Liver (tissue), 10 donors: ENCODE measurements at places on chromosomes 5 and 9. TPM values are rescaled to one million over a fixed set of nuclear protein-coding genes. Genes with fewer than 3 reads are reported as not detected.

DNA sequence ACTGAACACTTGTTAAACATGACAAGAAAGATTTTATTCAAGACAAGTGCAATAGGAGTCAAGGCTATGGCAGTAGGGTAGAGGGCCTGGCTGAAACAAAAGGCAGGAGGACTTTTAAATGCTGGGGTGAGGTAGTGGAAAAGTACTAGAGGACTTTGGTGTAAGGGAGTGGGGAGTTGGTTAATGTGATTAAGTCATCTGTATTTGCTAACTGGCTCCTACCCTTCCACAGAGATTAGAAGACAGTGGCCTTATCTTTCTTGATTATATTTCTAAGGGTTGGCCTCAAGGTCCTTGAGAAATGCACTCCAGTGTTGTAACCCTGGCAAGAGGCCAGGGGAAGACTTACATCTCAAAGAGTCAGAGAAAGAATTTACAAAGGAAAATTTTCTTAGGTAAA, 160.2 kb upstream of the FTMT start:
- DNase-seq = no peak

DNA sequence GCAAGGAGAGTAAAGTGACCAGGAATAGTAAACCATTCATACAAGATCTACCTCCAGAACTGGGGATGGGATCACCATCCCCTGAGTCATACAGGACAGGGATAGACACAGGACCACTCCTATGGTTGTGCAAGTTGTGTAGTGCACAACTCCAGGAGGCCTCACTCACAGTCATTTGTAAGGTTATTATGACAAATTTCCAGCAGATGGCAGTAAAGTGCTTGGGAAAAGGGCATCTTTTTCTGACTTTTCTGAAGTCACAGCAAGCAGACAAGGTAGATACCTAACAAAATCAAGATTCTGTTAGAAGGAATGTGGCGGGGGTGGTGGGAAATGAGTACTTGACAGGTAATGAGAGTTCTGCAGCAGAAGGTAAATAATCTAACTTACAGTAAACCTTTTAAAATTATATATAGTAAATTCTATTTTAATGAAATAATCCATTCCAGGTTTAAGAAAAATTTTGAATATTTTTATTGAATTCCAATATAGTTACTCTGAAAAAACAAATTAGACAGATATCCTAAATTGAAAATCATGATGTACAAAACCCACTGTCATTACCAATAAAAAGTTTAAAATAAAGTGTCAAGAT, 16.7 kb upstream of the KIF27 start:
- no peak for DNase-seq

GRCh38 chr5:114360357-114360756, 1.5 kb upstream of the KCNN2 start:
- DNase-seq = no peak

GRCh38 chr9:8515748-8516147, 716.2 kb upstream of the DMAC1 start:
- DNase-seq = no peak

DNA sequence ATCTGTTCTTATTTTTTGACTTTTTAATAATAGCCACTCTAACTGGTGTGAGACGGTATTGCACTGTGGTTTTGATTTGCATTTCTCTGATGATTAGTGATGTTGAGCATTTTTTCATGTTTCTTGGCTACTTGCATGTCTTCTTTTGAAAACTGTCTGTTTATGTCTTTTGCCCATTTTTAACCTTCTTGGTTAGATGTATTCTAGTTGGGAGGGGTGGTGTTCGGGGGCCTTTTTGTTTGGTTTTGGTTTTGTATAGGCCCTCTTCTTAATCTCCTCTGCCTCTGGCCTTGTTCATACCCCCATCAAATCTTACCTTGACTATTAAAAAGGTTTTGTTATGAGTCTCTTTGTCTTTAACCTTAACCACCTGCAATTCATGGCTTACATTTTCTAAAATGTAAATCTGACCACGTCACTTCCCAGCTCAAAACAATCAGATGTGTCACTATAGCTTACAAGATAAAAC, 107.8 kb upstream of the NR4A3 start:
- DNase-seq = no peak

The NSG2 gene
- total RNA-seq = not detected

The PCDHA1 gene
- total RNA-seq = not detected

The LOX gene
- total RNA-seq = 0.84 TPM

The YIPF5 gene
- 43.1 TPM for total RNA-seq

The ZNF618 gene
- 6.5 TPM for total RNA-seq

The FUT7 gene
- 0.37 TPM for total RNA-seq
